ENCODE measurements at places on chromosomes 6 and 20.

- DNase-seq = no peak
Observed at GRCh38 chr6:169766232-169766631, 14.8 kb downstream of the ERMARD start.

DNA sequence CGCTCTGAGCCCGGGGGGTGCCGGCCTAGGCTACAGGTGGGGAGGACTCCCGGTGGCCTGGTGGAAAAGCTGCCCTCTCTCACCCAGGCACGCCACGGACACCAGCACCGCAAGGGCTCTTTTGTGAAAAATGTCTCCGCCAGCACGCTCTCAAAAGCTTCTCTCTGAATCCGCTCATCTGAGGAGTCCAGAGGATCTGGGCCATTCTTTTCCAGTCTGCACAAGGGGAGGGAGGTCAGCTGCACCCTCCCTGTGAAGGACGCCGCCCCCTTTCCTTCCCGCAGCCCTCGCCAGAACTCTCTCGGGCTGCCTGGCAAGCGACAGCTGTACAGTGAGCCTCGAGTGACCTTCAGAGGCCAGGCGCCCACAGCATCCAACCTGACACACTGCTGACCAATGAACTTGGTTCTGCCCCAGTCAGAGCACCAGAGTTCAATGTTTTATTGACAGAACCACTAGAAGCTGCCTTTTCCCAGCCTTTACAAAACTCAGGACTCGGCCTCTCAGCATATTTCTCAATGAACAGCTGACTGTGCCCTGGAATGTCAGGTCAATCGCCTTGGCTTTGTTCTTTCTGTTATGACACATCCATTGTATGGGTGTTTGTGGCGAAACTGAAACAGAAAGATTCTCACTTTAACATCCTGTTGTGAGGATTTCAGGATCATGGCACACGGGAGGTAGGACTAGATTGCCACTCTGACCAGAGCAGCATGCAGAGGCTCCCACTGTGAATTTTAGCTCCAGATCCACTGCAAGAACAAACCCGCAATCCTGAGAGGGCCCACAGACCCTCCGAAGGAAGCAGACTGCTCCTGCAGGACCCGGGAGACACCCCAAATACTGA, 26.7 kb downstream of the SERPINB9 start:
- DNase-seq = peak; percentile 30

- DNase-seq = no peak
Observed at GRCh38 chr20:54345301-54345724, 130.1 kb upstream of the DOK5 start.

GRCh38 chr20:38034108-38034649, 633 bp downstream of the RPRD1B start:
- no peak for DNase-seq

DNA sequence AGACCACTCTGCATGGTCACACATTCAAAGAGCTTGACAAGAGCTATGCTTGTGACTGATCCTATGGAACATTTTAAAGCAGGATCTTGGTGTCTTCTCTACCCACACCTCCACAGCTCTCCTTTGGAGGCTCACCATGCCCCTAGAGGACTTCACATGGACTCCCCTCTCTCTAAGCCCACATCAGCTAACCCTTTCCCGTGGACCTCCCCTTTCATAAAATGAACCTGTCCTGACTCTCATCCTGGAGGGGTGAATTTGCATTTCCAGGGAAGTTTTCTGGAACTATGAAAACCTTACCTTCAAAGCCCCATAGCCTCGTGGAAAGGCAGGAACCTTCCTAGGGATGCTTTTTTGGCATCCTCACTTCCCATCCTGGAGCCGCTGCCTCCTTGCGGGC, 184.4 kb upstream of the SUPT3H start:
- no peak for DNase-seq

All from AML-193 (cell line).